ENCODE measurements at places on chromosomes 13 and 19.
A peak's percentile ranks its signal among the peaks of the same experiment; 100 is the strongest.

DNA sequence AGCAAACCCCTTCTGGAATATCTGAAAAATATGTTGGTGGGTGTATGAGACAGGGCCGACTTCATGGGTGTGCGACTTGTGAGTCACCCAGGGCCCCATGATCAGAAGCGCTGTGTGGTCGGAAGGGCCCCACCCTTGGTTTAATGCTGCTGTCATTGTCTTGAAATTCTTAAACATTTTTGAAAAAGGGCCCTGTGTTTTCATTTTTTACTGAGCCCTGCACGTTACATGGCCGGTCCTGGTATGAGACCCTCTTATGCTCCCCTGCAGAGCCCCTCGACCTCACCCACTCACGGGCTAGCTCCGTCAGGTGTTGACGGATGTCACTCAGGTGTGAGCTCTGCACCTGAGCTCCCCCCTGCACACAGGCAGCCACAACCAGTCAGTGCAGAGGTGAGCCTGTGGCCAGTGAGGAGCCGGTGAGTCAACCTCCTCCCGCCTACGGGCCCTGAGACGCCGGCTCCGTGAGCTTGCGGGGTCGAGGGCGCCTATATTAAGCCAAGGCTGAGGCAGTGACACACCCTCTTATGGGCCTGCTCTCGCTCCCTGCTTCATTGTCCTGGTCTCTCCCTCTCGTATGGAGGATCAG is 27.7 kb downstream of the GADD45B start:
- DNase-seq: peak; percentile 51

- no peak for DNase-seq
Observed at GRCh38 chr13:41565846-41566245, 108.5 kb downstream of the RGCC start.

DNA sequence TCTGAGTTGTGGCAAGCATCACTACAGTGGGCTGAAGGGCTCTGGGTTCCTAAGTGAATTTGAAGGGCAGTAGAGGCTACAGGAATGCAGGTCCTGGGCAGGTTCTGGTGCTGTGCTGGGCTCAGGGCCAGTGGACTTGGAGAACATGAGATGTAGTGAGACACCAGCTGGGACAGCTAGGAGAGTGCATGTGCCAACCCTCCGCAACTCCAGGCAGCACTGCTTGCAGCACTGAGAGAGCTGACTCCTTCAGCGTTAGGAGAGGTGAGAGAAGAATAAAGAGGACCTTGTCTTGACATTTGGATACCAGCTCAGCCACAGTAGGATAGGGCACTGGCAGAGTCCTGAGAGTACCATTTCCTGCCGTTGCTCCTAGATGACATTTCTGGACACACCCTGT is 739.9 kb upstream of the PRR20A start:
- no peak for DNase-seq

GRCh38 chr13:113155201-113155600 is 3.2 kb upstream of the PROZ start:
- no peak for DNase-seq

GRCh38 chr13:33193428-33193974 is 92.1 kb downstream of the STARD13 start:
- DNase-seq: no peak

GRCh38 chr13:60170414-60170813 is 6.7 kb upstream of the DIAPH3 start:
- no peak for DNase-seq
